ENCODE measurements at places on chromosomes 6 and 20.

DNA sequence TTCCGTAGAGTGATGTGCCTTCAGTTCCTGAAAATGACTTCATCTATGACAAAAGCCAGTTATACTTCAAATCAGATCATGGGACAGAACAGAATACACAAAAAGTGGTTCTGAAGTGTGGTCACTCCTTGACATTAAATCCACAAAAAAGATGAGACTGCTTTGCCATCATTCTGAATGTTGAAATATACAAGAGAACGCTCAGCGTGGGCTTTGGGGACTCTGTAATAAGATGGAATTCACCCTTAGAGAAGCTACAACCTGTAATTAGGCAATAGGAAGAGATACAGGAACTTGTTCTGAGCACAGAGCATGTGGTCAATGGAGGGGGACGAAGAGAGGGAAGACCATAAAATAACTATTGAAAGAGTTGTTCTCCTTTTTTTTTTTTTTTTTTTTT lies 184.3 kb downstream of the CARMIL1 start:
- DNase-seq = no peak

DNA sequence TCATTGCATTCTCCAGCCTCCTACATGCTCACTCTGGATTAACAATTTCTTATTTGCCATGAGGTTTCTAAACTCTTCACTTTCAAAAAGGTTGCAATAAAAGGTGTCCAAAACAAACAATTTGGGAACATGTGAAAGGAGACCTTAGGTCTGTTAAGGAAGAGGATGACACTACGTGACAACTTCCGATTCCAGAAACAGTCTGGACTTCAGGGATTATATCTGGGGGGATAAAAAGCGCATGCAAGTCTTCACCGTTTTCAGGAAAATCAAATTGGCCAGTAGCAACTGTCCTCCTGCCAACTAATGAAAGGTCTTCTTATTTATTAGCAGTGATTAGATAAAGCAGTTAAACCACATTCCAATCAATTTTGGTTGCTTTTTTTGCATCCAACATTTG lies 1.8 kb downstream of the ZDHHC14 start:
- DNase-seq = no peak

DNA sequence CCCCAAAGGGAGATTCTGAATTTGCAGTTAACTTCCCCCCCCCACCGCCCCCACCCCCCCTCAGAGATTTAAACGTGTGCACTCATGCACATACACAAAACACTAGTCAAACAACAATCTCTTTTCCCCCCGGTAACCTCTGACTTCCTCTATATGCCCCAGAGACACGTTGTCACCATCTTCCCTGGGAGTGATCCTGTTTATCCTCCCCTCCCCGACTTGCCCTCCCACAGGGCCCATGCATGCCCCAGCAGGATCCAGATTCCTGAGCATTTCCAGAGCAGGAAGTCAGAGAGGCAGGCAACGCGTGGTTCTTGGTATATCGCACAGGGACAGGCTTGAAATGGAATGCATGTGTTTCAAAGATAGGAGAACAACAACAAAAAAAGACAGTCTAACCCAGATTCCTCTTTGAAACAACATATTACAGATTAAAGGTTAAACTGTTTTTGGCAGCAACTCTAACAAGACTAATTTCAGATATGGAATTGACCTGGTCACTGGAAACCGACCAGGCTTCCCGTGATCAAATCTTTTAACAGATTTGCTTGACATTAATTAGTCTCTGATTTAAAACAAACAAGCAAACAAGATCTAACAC lies 1.3 kb downstream of the BLCAP start:
- DNase-seq = no peak

- no peak for DNase-seq
Observed at GRCh38 chr20:31811796-31812728, 7.1 kb upstream of the MYLK2 start.

- no peak for DNase-seq
Observed at GRCh38 chr6:72669324-72669723, 47.5 kb downstream of the KCNQ5 start.

DNA sequence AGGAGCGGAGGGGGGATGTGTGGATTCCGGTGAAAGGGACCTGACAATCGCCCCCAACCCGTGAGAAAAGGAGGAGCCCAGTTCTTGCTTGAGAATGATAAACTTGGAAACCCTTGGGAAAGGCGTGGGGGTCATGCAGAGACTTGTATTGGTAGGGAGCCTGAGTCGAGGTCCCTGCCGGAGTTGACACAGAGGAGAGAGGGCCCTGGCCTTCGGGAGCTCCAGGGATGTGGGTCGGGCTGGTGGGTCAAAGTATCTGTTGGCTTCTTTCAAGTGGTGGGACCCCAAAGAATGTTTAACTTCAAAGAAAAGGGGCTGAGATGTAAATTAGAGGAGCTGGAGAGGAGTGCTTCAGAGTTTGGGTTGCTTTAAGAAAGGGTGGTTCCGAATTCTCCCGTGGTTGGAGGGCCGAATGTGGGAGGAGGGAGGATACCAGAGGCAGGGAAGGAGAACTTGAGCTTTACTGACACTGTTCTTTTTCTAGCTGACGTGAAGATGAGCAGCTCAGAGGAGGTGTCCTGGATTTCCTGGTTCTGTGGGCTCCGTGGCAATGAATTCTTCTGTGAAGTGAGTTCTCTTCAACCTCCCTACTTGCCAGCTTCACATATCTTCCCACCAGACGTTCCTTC lies 571 bp downstream of the CSNK2B start:
- DNase-seq = no peak

All from right forelimb (tissue), 1 donor.